CD4-positive, alpha-beta T cell treated with Interleukin-21 for 1 hour (primary cell): ENCODE measurements at places on chromosomes 11 and 22.

- DNase-seq = no peak
Observed at GRCh38 chr11:125223901-125224361, 59.4 kb downstream of the PKNOX2 start.

- DNase-seq = no peak
Observed at GRCh38 chr11:128474036-128474874, 113.1 kb downstream of the ETS1 start.

GRCh38 chr22:20864186-20864908, 5.5 kb downstream of the SNAP29 start:
- DNase-seq = no peak

DNA sequence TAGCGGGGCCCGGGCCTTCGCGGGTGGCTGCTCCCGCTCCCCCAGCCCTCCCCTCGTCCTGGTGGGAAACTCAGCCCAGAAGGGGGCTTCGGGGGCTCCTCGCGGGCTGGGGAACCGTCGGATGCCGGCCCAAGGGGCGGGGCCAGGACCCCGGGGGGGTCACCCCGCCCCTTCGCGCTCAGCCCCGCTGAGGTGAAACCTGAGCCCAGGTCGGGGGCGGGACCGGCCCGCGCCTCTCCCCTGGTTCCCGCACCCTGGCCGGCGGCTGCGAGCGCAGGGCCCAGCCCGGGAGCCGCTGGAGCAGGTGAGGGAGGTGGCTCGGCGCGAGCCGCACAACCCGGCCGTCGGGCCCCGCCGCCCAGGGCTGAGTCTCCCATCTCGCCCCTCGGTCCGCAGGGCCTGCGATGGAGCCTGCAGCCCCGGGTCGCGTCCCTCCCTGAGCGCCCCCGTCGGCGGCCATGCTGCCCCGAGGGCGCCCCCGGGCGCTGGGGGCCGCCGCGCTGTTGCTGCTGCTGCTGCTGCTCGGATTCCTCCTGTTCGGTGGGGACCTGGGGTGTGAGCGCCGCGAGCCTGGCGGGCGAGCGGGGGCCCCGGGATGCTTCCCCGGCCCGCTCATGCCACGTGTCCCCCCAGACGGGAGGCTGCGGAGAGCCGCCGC, at the start of gene LARGE2:
LARGE2 (plus strand) TSS at position 232 of the 658 bp plus-strand sequence; CDS start at position 459, 227 bp downstream.
- peak; percentile 32 for DNase-seq

- DNase-seq = no peak
Observed at GRCh38 chr11:116890607-116891006, 53.2 kb upstream of the APOA1 start.

- no peak for DNase-seq
Observed at GRCh38 chr11:10460611-10461275, 5.7 kb downstream of the AMPD3 start.

DNA sequence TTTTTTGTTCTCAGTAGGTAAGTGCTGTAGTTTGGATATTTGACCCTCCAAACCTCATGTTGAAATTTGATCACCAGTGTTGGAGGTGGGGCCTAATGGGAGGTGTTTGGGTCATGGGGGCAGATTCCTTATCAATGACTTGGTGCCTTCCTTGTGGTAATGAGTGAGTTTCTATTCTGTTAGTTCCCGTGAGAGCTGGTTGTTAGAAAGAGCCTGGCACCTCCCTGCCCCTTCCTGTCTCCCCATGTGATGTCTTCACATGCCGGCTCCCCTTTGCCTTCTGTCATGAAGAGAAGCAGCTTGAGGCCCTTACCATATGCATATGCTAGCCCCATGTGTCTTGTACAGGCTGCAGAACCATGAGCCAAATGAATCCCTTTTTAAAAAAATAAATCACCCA, 138.3 kb downstream of the TMEM135 start:
- no peak for DNase-seq

DNA sequence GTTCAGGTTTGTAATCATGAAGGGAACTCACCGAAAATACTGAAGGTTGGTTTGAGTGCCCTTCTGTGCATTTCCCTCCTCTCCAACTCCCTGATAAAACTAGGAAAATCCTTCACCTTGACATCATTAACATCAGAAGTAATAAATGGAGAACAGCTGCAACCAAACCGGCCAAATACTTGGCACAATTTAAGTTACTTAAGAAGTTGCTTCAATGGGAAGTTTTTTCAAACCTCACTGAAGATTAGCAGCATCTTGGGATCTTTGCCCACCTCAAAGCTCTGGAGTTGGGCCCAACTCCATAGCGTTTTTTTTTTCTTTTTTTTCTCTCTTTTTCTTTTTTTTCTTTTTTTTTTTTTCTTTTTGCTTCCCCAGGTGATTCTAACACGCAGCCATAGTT, 784.8 kb downstream of the KCNA4 start:
- no peak for DNase-seq

DNA sequence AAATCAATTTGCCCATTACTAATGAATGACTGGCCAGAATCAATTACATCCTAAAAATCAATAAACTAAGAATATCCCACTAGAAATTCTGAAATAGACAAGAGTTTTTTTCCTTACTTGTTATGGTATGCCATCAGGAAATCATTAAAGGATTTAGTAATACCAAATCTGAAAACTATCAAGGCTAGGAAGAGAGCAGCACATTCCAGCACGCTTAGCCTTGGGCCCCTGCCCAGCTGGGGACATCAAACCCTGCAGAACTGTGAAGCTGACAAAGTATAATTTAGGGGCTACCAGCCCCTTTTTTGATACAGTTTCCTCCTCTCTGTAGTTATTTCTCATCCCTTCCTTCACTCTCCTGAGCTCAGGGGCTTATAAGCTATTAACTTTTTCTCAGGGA, 247.8 kb upstream of the ZC3H12C start:
- no peak for DNase-seq

DNA sequence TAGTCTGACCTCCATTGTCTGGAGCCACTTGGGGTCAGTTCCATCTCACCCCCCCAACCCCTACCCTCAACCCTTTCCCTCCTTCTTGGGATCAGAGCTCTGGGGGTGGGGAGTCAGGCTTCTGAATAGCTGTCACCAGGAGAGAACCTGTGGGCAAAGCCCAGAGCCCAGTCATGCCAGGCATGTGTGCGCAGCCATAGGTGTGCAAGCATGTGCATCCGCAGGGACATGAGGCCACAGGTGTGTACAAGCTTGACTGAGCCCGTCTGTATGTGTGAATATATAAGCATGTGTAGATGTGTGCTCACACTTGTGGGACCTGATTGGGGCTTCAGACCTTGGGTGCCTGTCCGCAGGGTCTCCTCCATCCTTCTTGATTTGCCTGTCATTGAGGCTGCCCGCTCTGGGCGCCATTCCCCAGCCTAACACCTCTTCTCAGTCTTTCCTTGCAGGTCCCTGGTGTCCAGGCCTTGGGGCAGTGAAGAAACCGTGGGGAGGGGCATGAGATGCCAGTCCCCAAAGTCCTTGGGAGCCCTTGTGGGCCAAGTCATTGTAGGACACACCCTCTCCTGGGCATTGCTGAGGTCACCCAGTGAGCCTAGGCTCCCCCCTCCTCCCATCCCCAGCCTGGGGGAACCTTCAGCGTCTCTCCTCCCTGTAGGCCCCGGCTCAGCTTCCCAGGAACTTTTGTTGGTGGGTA, 9.0 kb downstream of the ATG16L2 start:
- DNase-seq = no peak

GRCh38 chr11:61541598-61541997, 33.0 kb downstream of the LRRC10B start:
- DNase-seq = no peak

DNA sequence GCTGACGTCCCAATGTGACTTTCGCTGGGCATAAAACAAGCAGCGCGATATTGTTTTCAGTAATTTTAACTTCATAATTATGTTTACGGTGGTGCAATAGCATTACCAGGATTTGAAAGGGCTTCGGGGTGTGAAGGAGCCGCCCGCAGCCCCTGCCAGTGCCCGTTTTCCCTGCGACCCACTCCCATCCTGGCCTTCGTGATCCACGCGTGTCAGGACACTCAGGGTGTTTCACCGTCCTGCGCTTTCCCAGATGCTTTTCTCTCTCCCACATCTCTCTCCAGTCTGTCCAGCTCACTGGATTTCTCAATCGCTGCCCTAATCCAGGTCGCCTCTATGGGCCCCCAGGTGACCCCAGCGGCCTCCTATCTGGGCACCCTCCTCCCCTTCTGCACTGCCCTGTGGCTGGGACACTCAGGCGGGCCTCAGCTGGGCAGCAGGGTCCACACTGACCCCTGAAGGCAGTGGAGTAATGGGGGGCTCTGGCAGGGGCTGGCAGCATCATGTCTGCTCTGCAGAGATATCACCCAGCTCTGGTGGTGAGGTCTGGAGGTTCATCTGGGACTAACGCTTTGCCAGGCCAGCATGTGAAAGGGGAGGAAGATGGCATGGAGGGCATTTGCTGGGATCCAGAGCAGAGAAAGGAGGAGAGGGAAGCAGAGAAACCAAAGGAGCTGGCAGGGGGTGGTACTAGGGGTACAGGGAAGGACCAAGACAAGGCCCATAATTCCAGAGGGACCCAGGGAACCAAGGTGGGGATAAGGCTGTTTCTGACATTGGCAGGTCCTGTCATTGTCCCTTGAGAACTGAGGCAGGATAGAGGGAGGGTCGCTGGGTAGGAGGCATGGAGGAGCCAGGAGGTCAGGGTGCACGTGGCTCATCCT, 622.8 kb downstream of the BRD1 start:
- no peak for DNase-seq

DNA sequence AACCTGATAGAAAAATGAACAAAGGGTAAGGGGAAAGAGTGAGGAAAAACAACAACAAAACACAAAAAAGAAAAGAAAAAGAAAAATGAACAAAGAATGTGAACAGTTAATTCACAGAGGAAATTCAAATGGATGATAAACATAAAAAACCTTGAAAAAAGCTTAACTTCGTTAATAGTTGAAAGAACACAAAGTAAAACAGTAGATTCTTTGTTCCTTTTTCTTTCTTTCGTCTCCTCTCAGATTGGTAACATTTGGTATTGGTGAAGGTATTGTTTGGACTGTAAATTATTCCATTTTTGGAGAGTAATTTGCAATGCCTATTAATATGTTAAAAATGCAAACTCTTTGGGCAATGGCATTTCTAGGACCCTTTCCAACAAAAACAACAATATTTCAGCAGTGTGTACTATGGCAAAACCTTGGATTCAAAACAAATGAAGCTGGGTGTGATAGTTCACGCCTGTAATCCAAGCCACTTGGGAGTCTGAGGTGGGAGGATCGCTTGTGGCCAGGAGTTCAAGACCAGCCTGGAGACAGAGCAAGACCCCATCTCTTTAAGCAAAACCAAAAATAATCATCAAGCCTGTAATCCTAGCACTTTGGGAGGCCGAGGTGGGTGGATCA, 3.3 kb upstream of the BACE1 start:
- no peak for DNase-seq

- DNase-seq = no peak
Observed at GRCh38 chr11:22567759-22568158, 57.9 kb downstream of the FANCF start.

- no peak for DNase-seq
Observed at GRCh38 chr11:61694946-61695706, 14.9 kb downstream of the DAGLA start.

GRCh38 chr11:1548221-1549070, 23.6 kb downstream of the DUSP8 start:
- no peak for DNase-seq

DNA sequence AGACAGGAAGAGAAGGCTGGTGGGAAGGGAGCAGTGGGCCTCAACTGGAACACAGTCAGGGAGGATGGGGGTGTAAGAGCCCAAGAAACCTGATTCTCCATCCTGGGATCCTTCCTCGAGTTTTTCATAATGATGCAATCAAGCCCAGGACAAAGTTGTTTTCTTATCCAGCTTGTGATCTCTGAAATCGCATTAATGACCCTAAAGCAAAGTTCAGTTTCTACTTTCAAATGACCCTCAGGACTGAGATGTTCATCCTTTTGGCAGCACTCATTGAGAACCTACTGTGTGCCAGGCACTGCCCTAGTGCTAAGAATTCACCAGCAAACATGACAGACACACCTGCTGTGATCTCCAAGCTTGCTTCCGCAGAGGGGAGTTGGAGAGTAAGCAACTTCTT, 45.3 kb downstream of the ISX start:
- DNase-seq = no peak

- DNase-seq = no peak
Observed at GRCh38 chr11:35633827-35634423, 15.7 kb downstream of the FJX1 start.

GRCh38 chr22:39980596-39980995, 14.2 kb upstream of the FAM83F start:
- DNase-seq = no peak

- DNase-seq = no peak
Observed at GRCh38 chr11:92141159-92141558, 83.5 kb upstream of the FAT3 start.

- DNase-seq = no peak
Observed at GRCh38 chr11:67022961-67023956, at the start of gene SYT12. SYT12 (plus strand) TSS chr11:67023134; CDS start chr11:67030145, 7,011 bp downstream.

GRCh38 chr11:17403980-17404759, 15.7 kb upstream of the KCNJ11 start:
- no peak for DNase-seq

DNA sequence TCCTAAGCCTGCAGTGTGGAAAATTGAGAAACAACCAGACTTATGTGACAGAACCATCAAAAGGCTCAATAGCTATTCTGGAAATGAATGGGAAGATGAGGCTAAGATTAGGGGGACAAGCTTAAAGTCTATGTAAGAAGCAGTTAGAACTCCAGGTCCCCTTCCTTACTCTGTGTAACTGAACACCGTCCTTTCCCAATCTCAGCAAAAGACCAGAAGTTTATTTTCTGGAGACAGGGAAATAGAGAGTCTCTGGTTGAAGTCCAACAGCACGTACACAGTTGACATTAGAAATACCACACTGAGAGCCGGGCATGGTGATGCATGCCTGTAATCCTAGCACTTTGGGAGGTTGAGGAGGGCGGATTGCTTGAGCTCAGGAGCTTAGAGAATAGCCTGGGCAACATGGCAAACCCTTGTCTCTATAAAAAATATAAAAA, 93.9 kb downstream of the CD44 start:
- DNase-seq = no peak

DNA sequence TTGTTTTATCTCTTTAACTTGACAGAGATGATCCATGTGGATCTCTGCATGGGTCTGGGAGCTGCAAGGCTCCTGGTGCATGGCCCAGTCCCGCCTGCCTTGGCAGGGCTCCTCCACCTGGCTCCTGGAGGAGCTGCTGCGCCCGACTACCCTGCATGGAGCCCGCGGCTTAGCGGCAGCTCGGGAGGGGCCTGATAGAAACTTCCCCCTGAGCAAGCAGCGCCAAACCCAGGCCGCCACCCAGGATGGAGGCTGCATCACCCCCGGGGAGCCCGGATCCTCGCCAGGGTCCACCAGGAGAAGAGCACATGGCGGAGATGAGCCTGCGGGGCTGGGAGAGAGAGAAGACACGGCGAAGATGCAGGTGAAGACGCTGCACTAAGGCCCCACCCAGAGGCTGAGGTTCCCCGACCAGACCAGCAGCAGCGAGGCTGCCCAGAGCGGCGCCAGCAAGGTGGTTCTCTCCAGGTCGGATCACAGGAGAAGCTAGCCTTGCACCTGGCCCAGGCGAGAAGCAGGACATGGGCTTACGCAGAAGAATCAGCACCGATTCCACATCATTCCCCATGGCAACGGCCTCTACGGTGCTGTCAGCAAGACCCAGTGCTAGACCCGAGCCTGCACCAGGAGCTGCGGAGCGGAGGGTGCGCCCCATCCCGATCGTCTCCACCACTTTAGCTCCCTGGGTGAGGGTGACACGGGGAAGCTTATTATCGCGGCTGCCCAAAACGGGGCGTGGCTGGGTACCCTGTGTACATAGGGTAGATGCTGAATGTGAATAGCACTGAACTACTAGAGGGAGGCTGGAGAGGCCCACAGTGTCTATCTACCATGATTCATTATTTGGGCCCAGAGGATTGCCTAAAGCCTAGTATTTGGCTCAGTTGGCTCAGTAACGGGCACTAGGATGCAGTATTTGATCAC, 41.3 kb upstream of the VPREB1 start:
- no peak for DNase-seq

- DNase-seq = no peak
Observed at GRCh38 chr11:33001281-33001680, 14.4 kb upstream of the DEPDC7 start.
